ENCODE measurements at places on chromosomes 16 and 17.

GRCh38 chr17:76997981-76998531 is 129.9 kb downstream of the MGAT5B start:
- DNase-seq: no peak

DNA sequence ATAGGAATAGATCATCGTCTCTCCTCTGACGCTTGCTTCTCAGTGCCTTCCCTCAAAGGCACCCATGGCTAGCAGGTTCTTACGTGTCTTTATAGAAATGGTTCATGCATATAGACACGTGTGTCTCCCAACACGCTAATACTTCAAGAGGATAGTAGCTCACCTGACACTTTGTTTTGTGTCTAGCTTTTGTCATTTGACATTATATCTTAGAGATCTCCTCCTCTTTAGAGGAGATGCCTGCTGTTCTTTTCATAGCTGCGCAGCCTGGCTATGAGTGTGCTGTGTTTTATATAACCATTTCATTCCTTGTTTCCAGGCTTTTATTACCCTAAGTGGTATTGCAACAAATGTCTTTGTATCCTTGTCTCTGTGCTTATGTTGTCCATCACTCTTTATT is 411.7 kb downstream of the CPPED1 start:
- DNase-seq: no peak

DNA sequence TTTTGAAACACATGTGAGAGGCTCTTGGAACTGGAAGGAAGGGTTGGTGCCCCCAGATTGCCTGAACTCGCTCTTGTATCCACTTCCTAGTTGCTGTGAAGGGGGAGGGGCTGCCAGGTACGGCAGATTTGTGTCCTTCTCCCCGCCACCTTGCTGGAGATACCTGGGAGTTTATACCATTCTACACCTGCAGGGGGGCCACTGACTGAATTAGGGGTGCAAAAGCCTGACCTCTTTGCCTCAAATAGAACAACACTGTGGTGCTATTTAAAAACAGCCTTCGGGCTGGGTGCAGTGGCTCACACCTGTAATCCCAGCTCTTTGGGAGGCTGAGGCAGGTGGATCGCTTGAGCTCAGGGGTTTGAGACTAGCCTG is 35.1 kb upstream of the IL34 start:
- no peak for DNase-seq

GRCh38 chr16:12613131-12613991 is 190.3 kb downstream of the CPPED1 start:
- no peak for DNase-seq

Measured in stimulated activated CD8-positive, alpha-beta memory T cell treated with anti-CD3 and anti-CD28 coated beads, Interleukin-2, amount 100 ng/mL, for 1 hour (primary cell).